ENCODE measurements at places on chromosomes 13 and 19.
A peak's percentile ranks its signal among the peaks of the same experiment; 100 is the strongest.

DNA sequence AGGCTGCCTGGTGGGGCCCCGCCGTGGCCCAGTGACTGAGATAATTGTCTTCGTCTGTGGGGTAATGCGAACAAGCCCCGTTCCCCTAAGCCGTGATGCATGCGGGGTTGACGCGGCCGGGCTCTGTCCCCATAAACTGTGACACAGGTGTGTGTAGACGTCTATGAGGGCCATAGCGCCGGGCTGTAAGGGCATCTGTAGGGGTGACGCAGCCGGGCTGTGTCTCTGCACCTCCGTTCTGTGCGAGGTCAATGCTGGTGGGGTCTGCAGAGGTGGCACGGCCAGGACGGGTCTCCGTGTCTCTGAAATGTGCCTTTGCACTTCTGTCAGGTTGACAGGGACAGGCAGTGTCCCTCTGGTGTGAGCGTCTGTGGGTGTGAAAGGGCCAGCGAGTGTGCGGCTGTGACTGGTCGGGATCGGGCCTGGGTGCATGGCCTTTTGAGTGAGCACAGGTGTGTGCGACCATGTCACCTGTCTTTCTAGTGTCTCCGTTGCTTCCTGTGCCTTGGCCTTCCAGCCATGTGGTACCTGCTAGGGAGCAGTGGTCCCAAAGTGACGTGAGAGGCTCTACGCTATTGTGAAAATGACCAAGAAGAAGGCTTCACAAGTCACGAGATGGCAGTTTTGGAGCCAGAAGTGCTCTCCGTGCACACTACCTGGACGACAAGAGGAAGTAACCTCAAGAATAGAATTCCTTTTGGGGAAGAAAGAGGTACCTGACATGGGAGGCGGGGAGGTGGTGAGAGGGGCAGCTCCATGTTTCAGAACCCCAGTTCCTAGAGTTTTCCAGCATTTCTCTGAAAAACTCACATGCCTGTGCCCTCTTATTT, 16.4 kb upstream of the ZNF331 start:
- no peak for DNase-seq

GRCh38 chr19:42132030-42132628, at the start of gene POU2F2:
POU2F2 (minus strand) TSS chr19:42132446; CDS start chr19:42132411, 35 bp downstream.
- DNase-seq, result peak; percentile 83

- DNase-seq, result no peak
These were observed 24.7 kb downstream of the ZSWIM9 start for GRCh38 chr19:48194844-48195830.

DNA sequence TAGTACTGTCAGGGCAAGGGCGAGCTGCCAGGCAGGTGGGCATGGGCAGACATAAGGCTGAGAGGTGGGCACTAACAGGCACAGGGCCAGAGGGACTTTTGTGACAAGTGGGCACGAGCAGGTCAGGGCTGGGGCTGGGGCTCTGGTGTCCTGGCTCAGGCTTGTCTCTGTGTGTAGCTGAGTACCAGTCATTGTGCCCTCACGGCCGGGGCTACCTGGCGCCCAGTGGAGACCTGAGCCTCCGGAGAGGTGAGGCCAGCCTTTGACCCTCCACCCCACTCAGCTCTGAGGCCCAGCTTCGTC, 21.6 kb downstream of the LTBP4 start:
- no peak for DNase-seq

DNA sequence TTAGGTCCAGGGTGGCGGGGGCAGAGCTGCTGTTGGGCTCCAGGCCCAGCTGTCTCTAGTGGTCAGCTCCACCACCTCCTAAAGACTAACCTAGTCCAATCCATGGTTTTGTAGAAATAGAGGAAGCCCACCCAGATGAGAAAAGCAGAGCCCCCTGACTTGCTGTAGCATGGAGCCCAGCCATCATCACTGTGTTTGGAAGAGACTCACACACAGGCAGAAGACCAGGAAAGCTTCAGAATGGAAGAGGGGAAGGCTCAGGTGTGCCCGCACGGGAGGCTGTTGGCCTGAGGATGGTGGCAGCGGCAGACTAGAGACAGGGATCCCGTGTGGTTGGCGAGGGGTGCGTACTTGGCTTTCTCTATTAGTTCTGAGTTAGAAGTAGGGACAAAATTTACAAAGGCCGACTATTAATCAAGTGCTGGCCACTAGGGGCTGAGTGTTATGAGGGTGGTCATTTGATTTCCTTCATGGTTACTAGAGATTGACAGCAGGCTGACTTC, 193.2 kb upstream of the SOX1 start:
- DNase-seq, result no peak

- DNase-seq, result no peak
These were observed 87.6 kb upstream of the SPRY2 start for GRCh38 chr13:80428349-80429096.

DNA sequence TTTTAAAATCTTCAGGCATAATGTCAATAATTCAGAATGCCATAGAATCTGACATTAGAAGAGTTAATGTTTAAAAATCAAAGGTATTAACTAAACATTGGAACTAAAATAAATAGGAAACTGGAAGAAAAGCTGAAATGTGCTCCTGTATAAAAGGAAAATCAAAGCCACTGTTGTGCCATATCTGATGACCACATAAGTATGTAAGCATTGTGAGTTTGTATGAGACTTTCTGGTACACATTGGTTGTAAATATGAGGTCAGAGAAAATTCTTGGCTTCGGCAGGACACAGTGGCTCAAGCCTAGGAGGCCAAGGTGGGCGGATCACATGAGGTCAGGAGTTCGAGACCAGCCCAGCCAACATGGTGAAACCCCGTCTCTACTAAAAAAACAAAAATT, 48.3 kb upstream of the INTS6 start:
- no peak for DNase-seq

- DNase-seq, result no peak
These were observed 3.6 kb downstream of the ZNF507 start for GRCh38 chr19:32349051-32349450.

DNA sequence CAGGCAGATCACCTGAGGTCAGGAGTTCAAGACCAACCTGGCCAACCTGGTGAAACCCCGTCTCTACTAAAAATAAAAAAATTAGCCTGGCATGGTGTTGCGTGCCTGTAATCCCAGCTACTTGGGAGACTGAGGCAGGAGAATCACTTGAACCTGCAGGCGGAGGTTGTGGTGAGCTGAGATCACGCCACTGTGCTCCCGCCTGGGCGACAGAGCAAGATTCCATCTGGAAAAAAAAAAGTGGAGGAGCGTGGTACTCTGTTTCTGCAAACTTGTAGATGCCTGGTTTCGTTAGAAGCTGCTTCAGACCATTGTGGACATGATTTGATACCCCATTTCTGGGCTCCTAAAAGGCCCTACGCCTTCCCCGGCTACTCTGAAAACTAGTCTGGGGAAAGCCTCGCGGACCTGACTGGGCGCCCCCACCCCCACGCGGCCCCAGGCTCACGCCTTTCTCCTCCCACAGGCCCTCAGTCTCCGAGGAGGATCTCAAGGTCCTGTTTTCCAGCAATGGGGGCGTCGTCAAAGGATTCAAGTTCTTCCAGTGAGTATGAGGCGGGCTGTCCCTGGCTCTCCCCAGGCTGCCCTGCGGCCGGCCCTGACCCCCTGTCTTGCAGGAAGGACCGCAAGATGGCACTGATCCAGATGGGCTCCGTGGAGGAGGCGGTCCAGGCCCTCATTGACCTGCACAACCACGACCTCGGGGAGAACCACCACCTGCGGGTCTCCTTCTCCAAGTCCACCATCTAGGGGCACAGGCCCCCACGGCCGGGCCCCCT, 11.5 kb downstream of the PLPPR3 start:
- DNase-seq, result no peak

- DNase-seq, result no peak
These were observed 49.6 kb downstream of the RYR1 start for GRCh38 chr19:38483016-38483630.

DNA sequence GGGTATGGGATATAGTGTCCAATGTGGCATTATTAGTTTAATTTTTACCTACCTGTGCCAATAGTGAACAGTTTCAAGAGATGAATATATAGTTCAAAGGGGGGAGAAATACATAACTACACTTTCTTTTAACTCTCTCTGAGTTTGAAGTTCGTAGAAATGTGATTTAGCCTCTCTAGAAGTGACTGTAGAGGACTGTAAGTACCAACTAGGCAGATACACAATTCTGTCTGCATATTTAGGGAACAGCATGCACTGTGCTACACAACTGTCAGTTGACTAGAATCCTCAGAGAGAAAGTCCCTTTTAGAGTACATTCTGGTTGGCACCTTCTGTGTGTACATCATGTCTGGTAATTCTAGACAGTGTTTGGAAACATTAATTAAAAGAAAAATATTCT, 17.5 kb upstream of the ZNF90 start:
- DNase-seq, result no peak
